ENCODE measurements at places on chromosomes 2 and 18.

- no peak for DNase-seq
Observed at GRCh38 chr2:178881075-178881474, 73.9 kb upstream of the TTN start.

DNA sequence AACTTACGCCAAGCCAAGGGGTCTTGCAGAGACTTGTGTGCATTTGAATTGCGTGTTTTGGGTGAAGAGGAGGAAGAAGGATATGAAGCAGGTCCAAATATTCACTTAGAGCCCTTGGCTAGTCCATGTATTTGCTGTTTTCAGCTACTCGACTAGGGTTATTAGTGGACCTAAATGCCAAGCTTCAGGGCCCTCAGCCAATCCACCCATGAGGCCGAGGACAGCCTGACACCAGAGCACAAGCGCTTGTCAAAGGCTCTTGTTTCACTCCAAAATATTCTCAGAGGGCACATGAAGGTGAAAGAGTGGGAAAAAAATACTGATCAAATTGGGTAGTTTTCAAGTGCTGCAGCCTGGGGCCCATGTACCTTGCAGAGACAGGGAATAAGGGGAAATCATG lies 174.8 kb upstream of the ACAA2 start:
- no peak for DNase-seq

DNA sequence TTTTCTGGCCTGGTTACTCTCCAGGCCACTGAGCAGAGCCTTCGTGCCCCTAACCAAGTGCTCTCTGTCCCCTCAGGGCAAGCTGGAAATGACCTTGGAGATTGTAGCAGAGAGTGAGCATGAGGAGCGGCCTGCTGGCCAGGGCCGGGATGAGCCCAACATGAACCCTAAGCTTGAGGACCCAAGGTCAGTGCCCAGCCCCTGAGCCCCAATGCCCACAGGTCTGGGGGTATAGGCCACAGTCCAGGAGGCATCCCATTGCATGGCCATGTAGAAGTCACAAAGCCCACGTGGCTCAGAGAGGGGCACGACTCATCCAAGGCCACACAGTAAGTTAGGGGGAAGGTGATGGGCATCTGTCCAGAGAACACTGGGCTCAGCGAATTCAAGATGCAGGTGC lies 227.6 kb downstream of the DYSF start:
- DNase-seq: no peak

DNA sequence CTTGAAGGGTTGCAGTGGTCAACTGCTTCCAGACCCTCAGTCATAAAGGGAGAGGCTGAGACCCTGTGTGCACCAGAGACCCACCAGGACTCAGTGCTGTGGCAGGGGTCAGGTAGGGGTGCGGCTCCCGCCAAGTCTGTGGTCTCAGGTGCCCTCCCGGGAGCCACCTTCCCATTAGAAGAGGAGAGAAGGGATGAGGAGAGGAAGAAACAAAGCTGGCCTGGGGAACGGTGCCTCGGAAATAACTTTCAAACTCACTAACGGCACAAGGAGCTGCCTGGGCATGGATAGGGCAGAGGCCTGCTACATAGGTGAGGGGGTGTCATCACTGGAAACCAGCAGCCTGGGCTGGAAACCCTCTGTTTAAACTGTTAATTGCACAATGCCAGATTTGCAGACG lies 84.9 kb downstream of the TPO start:
- no peak for DNase-seq

DNA sequence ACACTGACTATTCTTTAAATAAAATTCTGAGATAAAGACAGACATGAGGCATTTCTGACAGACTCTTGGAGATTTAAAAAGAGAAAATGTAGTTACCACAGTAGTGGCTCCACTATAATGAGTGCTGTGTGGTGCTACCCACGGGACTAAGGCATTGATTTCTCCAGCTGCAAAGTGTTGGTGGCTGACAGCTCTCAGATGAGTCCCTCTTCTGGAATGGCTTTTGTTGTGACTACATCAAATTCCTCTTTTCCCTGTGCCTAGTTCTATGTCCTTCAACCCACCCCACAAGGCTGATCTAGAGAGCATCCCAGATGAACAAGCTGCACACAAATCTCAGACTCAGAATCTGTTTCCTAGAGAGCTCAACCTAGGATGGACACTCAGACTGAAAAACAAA lies 884.8 kb upstream of the ZEB2 start:
- no peak for DNase-seq

GRCh38 chr2:155033652-155034051 lies 335.2 kb downstream of the KCNJ3 start:
- no peak for DNase-seq

Measured in stimulated activated CD8-positive, alpha-beta memory T cell treated with anti-CD3 and anti-CD28 coated beads, Interleukin-4, amount 100 ng/mL, for 24 hours (primary cell).